ENCODE measurements at places on chromosomes 11 and 22.
A peak's percentile ranks its signal among the peaks of the same experiment; 100 is the strongest.

GRCh38 chr11:15969281-15969680 is 387.1 kb downstream of the SOX6 start:
- ATAC-seq, result peak; percentile 68

DNA sequence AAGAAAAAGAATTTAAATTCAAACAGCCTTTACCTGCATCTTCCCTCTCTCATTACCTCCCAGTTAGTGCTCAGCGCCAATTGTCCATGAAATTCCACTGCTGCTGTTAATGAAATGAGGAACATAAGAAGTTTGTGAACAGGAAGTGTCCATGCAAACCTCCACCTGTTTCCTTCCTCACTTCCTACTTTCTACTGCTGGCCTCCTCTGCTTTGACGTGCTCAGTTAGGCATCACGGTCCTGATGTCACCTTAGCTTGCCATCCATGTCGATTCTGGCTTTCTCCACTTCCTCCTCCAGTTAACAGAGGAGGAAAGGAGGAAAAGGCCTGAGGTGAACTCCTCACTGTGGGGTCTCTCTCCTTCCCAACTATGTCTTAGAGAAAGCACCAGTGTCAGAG is 26.9 kb upstream of the HTR3A start:
- ATAC-seq, result no peak

DNA sequence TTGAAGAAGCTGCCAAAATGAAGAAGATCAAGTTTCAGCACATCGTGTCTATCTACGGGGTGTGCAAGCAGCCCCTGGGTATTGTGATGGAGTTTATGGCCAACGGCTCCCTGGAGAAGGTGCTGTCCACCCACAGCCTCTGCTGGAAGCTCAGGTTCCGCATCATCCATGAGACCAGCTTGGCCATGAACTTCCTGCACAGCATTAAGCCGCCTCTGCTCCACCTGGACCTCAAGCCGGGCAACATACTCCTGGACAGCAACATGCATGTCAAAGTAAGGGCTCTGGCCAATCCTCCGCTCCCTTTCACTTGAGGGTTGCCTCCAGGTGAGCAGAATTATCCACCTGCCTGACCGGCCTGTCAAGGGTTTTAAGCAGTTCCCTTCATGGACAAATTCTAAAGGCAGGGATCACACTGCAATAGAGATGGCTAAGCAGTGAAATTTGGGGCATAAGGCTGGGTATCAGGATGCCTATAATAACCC is 6.0 kb downstream of the ANKK1 start:
- ATAC-seq, result no peak

DNA sequence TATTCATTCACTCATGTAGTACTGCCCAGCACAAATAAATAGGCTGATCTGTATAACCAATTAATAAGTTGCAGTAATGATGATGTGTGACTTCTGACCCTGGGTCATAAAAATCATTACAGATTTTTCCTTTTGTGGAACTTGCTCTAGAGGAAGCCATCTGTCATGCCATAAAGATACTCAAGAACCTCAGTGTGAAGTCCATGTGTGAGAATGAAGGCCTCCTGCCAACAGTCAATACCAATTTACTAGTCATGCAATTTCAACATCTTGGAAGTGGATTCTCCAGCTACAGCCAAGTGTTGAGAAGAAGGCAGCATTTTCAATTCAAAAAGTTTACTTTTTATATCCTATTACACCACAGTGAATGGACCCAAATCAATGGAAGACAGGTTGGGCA is 435.6 kb upstream of the LRRC4C start:
- ATAC-seq, result no peak

- no peak for ATAC-seq
Observed at GRCh38 chr22:24391836-24392217, 35.6 kb upstream of the ADORA2A start.

DNA sequence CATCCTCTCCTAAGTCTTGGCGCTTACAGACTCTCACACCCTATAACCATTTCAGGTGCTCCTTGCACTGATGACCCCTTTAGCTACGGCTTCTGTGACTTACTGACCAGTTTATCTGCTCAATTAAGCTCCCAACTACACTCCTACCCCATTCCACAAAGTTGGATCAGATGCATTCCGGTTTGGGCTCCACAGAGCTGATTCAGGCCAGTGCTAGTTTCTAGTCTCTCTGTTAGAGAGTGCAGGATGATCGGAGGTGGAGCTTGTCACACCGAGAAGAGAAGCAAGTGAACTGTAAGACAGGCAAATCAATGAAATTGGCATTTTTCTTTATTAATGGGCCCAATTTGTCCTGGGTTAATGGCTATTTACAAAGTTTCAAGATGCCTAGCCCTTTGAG is 436.8 kb upstream of the CADM1 start:
- ATAC-seq, result peak; percentile 14

GRCh38 chr11:61140416-61140815 is 20.8 kb downstream of the VPS37C start:
- ATAC-seq, result no peak

- no peak for ATAC-seq
Observed at GRCh38 chr22:29877620-29878019, 5.4 kb upstream of the MTMR3 start.

DNA sequence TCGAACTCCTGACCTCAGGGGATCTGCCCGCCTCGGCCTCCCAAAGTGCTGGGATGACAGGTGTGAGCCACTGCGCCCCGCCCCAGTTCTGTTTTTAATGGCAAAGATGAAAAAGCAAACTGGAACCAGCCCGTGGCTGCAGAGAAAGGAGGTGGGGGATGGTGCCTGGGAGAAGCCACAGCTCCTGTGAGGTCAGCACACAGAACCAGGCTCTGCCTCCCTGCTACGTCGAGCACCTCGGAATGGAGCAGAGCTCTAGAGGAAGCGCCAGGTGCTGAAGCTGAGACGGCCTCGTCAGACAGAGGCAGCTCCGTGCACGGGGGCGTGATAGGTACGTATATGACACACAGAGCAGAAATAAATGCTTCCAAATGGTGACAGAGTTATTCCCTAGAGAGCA is 8.5 kb downstream of the DRD4 start:
- no peak for ATAC-seq

- ATAC-seq, result no peak
Observed at GRCh38 chr11:134730561-134731212, 318.6 kb upstream of the B3GAT1 start.

All from motor neuron (in vitro differentiated cells).